NCI-H226 (cell line): ENCODE measurements at places on chromosomes 11 and 22.

DNA sequence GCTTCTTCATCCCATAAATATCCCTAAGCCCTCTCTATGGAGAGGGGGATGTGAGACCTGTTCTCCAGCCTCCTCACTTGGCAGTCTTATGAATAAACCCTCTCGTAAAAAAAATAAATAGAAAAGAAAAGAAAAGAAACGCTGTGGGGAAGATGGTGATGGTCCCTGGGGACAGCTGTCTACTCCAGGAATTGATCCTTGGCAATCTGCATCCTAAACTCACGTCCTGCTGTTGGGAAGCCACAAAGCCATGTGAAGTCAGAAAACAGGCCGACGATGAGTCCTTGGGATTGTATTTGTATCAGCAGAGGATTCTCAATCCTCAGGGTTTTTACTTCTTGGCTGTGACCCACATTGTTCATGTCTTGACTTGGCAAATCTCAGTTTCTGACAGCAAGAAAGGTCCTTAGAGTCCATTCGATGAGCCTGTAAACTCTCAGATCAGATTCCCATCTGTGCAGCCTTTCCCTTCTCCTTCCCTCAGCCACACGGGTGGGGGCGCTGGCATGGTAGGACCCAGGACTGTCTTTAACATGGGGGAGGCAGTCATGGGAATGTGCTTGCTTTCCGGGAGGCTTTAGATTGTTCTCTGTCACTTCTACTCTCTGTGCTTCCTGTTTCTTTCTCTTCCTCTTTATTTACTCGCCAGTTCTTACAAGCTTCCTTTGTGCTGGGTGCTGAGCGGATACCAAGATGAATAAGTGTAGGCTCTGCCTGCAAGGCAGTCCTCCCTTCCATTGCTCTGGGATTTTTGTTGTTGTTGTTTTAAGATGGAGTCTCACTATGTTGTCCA is 24.9 kb downstream of the TCP11L1 start:
- DNase-seq: no peak

- no peak for DNase-seq
These were observed 17.4 kb downstream of the TP53AIP1 start for GRCh38 chr11:128925250-128925600.

DNA sequence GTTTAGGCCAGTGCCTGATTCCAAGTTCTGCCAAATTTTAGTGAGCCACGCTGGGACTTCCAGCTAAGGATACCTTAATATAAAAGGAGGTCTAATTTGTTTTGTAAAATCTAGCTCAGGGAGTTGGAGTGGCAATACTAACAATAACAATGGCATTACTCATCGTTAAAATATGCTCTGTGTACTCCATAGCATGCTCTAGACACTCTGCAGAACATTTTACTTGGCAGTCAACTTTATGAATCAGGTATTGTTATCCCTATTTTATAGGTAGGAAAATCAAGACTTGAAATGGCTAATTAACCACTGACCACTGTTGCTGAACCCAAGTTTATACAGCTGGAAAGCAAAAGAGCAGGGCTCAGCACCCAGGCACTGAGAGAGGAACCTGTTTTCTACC is 485.0 kb upstream of the KIRREL3 start:
- DNase-seq: no peak

DNA sequence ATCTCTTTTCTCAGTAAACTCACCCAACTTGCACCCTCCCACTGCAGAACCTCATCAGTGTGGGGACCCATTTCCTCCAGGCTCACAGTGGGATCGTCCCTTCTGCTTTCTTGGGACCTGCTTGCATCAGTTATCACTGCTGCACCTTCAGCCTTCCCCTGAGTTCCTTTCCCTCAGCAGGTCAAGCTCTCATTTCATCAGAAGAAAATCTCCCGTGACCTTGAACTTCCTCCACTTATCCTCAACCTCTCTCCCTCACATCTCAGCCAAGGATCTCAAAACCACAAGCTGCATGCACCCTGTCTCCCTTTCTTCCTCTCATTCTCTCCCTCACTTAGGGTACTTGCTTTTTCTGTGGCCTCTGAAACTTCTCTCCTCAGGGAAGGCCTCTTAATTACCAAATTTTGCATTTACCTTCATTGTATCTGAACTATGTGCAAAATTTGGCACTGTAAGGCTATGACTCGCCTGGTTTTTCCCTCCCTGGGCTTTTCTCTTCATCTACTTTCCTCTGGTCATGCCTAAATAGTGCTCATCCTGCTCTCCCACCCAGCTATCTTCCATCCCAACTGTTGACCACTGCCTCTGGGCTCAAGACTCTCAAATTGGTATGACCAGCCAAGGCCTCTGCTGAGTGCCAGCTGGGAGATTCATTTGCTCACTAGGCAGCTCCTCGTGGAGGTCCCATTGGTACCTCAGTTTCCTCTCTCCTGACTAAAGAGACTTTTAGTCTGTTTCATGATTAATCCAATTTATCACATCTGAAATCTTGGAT is 2.7 kb upstream of the RCE1 start:
- DNase-seq: no peak

DNA sequence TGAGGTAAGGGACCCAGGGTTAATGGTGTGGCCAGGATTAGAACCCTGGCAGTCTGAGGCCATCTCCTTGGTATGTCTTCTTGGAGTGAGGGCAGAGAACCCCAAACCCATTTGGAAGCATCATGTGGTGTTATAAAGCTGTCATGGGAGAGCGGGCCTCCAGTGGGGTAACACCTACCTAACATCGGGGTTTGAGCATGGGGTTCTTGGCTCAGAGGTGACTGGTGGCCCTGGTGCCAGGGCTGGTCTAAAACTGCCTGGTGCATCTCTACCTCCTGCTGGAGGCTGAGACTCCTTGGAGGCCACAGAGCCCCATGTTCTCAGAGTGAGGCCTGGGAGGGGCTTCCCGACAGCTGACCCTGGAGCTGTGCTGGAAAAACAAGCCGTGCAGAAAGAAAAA is 4.5 kb downstream of the PRDM11 start:
- DNase-seq: no peak

GRCh38 chr11:117519170-117519569 is 191.5 kb downstream of the CEP164 start:
- DNase-seq: no peak

DNA sequence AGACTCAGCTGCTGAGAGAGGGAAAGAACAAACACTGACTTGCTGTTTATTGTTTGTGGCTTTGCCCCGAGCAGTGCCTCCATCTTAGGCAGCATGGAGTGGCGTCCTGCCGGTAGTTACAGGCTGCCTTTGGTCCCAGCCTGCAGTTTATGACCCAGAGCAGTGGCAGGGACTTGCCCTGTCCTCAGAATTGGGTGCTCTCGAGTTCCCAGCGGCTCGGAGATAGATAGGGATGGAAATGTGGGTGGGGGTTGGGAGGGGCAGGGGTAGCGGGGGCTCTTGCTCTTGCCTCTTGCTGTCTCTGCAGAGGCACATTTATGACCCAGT is 3.1 kb downstream of the ALX4 start:
- DNase-seq: no peak

DNA sequence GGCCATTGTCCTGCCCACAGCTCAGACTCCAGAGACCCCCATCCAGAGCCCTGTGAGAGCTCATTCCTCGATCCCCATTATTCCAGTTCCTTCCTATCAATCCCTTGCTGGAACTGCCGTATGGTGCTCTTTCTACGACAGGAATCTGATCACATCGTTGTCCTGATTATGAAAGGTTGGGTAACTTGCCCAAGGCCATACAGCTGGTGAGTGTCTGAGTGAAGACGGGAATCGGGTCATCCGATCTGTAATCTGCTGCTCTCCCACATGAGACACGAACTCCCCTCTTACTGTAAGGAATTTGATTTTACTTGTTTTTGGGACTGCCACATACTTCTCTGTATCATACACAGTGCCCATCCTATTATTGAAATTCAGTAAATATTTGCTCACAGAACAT is 149.1 kb downstream of the OPCML start:
- no peak for DNase-seq

DNA sequence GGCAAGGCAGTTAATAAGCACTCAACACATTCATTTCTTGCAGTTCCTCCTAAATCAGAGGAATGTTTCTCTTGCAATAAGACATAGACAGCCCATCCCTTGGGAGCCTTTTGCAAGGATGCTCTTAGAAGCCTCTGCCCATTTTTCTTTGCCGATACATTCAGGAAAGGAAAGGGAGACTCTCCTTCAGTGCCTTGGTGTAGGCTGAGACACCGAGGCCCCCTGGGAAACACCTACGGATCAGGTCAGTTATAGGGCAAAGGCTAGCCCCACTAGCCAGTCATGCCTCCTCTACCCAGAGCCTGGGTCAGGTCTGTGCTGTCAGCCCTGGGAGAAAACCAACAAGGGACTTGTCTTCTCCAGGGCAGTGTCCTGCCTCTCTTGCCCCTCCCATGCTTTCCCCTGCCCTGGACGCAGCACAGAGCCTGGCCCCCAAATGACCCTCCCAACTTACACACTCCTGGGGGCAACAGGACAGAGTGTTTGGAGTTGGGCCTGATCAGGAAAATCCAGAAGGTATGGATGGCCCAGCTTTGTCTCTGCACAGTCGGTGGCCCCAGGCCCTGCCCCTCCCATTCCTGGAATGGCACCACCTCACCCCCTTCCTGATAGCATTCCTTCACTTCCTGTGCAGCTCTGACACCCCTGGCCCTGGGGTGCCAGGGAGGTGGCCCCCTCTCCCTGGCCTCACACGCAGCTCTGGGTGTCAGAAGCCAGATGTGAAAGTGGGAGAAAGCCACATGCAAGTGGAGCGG is 18.3 kb downstream of the ANKK1 start:
- no peak for DNase-seq

DNA sequence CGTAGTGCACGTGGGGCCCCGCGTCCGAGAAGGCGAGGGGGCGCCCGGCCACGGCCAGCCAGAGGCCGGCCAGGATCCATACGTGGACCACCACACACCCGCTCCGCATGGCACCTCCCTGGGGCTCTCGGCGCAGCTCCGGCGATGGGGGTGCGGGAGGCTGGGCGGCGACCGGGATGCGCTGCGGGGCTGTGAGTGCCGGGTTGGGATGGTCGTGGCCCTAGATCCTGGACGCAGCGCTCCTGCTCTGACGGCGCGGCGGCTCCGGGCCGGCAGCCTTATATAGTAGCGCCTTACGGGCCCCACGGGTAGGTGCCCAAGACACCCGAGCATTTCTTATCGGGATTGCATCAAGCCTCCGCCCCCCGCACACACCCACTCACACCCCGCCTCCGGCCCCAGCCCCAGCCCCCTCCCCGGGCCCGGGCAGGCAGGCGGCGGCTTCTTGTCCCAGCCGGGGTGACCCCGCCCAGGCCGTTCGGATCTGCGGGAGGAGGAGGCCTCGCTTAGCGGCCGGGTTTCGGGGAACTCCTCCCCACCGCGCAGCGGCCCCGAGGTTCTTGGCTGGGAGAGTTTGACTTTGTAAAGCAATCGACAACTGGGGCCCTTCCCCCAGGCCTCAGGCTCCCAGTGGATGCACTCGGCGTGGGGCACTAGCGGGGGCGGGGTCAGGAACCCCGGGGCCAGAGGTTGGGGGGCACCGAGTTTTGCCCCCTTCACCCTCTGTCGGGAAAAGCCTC is at the start of gene FGF19:
Gene FGF19, minus strand, starts transcription at position 255 of the 740 bp plus-strand sequence. Its CDS starts 146 bp downstream, at position 109.
- no peak for DNase-seq

GRCh38 chr11:97149741-97150140 is 759.9 kb downstream of the JRKL start:
- no peak for DNase-seq

DNA sequence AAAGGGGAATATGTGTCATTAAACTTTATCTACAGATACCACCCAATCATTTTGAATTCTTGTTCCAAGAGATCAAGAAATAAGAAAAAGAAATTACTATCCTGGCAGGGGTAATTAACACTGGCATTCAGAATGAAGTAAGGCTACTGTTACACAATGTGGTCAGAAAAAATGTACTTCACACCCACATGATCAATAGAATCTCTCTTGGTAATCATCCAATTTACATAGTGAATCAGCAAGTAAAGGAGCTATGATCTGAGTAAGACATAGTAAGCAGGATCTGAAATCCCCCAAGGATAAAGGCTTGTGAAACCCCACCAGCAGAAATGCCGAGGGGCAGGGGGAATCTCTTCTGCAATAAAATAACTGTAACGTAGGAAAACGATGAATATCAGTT is 466.5 kb downstream of the FAM181B start:
- DNase-seq: no peak

DNA sequence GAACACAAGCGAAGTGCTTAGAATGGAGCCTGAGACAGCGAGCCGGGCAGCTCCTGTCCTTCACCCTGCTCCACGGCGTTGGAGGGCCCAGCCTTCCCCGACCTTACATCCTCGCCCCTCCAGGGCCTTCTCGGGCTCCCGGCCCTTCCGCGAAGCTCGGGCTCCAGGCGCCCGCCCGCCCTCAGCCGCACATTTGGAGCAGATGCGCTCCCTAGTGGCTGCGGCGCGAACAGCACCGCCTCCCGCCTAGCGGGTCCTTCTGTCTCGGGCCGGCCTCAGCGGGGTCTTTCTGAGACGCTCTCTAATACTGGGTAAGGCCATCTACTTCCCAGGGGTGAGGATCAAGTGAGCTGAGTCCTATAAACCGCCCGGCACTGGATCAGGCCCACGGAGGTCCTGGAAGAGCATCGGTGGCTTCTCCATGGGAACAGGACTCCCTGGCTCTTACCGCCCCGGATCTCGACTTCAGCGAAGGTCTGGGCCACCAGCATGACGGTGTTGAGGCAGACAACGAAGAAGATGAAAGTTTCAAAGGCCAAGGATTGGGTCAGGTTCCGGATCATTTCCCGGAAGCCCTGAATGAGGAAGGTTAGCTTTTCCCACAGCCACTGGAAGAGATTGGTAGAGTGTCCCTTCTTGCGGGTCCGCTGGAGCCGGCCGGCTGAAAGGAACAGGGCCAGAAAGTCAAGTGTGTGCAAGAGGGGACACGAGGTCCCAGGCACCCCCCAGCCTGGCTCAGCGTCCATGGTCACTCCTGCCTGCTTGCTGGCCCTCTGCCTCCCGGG is 3.7 kb downstream of the CATSPER1 start:
- peak; percentile 58 for DNase-seq

DNA sequence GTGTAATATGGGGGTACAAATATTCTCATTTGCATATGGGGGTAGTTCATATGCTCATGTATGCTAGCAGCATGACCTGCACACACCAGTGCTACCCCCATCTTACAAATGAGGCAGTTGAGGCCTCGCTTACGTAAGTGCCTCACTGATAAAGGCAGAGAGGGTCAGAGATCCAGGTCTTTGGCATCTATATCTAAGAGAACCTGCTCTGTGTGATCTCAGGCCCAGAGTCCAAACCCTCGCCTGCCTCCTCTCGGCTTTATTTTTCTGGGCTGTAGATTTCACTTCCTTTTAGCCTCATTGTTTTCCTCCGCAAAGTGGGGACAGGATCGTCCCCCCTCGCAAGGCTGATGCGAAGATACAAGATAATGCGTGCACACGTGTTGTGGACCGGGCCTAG is 325.2 kb downstream of the MN1 start:
- no peak for DNase-seq

- DNase-seq: no peak
These were observed 731.5 kb downstream of the NTM start for GRCh38 chr11:132101881-132102280.

- DNase-seq: no peak
These were observed 8.0 kb upstream of the FERMT3 start for GRCh38 chr11:64198511-64198910.

GRCh38 chr11:75150879-75151278 is at the start of gene SLCO2B1:
SLCO2B1 (plus strand) TSS chr11:75151107; CDS start chr11:75151382, 275 bp downstream.
- no peak for DNase-seq
